A549 (cell line): ENCODE measurements at places on chromosomes 2 and 18.

DNA sequence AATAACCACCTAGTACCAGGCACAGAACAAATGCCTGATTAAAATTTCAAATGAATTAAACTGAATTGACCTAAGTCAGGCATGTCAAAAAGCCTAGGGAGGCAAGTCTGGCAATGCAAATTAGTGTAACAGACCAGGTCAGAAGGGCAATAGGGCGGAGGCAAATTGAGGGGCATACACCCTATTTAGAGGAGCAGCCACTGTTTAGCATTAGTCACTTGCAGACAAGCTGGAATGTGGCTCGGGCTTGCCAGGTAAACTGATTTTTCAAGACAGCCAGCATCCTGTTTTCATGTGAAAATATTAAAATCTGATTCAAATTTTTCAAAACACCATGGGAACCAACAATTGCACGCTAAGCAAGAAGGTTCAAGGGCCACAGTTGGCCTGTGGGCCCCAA lies 160.3 kb downstream of the EN1 start:
- DNase-seq: no peak

DNA sequence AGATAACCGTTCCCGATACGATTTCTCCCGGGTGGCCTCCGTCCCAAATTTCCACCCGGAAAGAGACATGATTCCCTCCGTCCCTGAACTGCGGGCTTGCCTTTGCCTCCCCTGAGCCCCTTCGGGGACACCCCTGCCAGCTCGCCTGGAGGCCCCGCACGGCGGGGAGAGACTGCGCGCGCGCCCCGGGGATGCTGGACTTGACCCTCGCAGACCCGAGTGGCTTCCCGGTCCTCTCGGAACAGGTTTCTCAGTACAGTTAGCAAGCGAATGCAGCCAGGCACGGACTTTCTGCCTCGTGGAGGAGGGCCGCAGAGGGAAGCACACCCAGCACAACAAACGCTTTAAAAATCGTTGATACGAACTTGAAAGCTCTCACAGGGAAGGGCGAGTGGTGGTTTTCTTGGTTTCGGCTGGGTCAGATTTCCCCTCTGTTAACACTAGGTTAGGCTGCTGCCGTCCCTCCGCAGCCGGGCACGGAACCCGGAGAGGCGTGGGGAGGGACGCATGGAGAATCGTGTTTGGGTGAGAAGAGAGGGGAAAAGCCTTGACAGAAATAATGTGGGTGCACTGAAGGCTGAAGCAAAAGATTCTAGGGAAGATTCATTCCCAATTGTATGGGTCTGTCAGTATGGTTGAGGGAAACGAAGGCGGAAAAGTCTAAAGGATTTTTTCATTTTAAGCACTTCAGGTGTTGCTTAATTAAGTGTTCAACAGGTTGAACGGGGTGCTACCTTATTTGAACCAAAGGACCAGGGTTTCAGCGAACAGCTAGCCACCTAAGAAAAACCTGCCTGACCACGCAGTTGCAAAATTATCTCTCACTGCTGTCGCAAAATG lies 916 bp downstream of the TNFRSF11A start:
- DNase-seq: no peak

DNA sequence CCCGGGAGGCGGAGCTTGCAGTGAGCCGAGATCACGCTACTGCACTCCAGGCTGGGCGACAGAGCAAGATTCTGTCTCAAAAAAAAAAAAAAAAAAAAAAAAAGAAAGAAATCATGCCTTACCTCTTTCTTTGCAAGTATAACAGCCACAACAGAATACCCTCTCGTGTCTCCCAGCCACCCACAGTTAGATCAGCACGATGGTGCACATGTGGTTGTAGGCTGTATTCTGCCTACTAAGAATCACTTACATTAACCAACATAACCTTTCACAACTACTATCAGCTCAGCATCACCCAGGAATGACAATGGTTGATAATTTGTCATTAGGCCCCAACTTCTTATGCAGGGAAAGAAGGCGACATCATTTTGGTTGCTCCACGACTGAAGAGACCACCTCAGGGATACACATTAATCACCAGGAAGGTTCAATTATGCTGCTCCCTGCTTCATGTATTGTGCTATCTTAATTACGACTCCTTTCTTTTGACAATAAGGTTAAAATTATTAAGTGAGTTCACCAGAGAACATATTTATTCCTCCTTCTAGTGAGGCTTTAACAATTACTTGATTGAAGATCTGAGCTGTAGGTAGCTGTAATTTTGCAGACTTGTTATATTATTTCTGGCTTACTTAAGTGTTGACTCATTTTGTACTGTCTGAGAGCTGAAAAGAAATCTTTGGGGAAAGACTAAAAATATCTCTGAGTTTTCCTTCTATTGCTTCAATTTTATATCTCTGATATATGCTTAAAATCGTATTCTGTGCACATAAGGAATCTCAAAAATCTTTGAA lies 120.1 kb downstream of the LRP1B start:
- no peak for DNase-seq

- DNase-seq: no peak
Measured at GRCh38 chr2:178114462-178114861, 2.2 kb downstream of the RBM45 start.

DNA sequence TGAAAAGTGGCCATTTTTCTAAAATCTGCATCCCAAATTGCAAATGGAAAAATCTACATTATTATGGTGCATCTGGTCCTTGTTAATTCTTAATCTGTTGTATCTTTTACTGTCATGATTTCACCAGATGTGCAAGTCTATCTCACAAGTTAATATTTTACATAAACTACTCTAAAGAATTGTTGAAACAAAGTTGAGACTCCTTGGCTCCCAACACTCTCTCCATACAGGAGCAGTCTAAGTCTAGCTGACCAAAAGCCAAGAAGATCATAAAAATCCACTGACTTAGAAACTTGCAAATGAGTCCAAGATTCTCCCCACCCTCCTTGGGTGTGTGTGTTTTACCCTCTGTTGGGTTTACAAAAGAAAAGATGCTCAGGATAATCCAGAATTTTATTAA lies 85.1 kb downstream of the NCKAP5 start:
- DNase-seq: no peak

- DNase-seq: no peak
Measured at GRCh38 chr2:48651158-48651790, 33.6 kb downstream of the GTF2A1L start.

DNA sequence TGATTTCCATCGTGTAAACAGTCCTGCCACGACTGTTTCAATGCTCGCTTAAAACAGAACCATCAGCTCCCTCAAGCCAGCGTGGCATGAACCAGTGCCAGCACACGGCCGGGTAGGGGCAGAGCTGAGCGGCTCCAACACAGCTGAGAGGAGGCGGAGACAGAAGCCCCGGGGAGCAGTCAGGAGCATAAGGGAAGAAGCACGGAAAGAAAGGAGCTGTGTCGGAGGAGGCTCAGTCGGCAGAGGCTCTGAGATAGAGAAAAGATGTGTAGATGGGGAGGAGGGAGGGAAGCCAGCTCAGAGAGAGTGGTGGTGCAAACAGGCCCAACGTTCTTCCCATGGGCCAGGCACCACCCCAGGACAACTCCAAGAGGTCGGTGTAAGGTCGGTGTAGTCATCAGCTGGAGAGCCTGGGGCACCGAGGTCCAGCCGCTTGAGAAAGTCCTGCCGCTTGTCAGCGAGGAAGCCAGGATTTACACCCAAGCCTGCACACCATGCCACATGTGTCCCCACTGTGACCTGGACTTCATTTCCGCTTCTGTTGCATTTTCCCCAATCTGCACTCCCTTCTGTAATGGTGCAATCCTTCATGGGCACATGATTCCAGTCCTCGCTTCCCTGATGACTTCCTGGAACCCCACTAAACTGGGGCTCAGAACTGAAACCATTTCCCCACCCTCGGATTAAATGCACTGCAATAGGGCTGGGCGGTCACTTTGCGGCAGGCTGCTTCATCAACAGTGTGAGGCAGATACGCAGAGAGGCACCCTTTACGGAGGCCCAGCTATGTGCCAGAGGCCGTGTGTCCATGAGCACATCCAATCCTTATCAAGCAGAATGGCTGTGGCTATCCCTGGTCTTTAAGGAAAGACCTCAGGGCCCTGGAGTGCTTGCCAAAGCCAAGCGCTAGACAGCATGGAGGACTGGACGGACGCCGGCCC lies 43.5 kb downstream of the CYP27C1 start:
- no peak for DNase-seq

DNA sequence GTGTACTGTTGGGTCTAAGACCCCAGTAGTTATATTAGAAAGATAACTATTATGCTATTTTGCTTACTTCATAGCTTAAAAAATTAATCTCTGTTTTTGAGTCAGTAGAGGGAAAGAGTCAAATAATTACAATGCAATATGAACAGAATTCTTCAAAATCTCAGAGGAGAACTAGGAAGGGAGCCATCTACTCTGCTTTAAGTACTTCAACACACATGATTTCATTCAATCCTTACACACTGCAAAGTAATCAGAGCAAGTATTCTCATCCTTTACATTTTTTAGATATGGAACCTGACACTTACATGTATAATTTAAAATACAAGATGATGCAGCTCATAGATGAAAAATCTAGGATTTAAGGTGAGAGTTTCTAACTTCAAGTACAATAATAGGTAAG lies 27.7 kb downstream of the COL5A2 start:
- DNase-seq: no peak

DNA sequence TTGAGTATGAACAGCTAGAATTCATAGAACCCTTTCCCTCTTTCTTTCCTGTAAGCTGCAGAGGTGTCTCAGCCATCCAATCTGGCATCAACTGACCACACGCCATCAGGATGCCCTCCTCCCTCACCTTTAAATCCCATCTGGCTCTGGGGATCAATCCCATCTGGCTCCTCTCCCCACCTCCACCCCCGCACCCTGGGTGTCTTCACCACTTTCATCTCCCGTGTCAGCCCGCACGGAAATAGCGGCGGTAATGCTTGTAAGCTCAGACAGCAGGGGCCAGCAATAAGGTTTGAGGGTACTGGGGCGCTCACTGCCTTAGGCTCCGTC lies 508 bp upstream of the TUBA4B start:
- no peak for DNase-seq
